Daoy (cell line): ENCODE measurements at places on chromosomes 3 and 15. TPM values are rescaled to one million over a fixed set of nuclear protein-coding genes. Genes with fewer than 3 reads are reported as not detected.

P4HTM gene
- total RNA-seq = 11.1 and 23.2 TPM in 2 replicates

GBE1 gene
- total RNA-seq = 18.1 and 28.6 TPM in 2 replicates

CHRNA7 gene
- total RNA-seq = 2.5 and 4.7 TPM in 2 replicates

SNTN gene
- total RNA-seq = not detected in 2 replicates
